A549 treated with RU486 at 1 μM for 4 hours (cell line): ENCODE measurements at places on chromosomes 3 and 15. TPM values are rescaled to one million over a fixed set of nuclear protein-coding genes. Genes with fewer than 3 reads are reported as not detected.

Gene REC114
- total RNA-seq: not detected in 5 replicates

Gene C2CD4A
- 0.05 to 0.09 TPM (median 0.06 TPM) in 3 of 5 replicates, not detected in the others for total RNA-seq

Gene CNTN4
- not detected in 5 replicates for total RNA-seq

Gene PRR20G
- total RNA-seq: 0.14 to 0.24 TPM in 2 of 5 replicates, not detected in the others

Gene TNIK
- total RNA-seq: 1.9 to 3.1 TPM (median 2.3 TPM) in 5 replicates

Gene ELL3
- total RNA-seq: 1.3 to 2.3 TPM (median 2.1 TPM) in 5 replicates

Gene SH3GL3
- total RNA-seq: 0.46 to 0.96 TPM (median 0.57 TPM) in 5 replicates

Gene TM4SF4
- total RNA-seq: 26.5 to 43.5 TPM (median 39.8 TPM) in 5 replicates

Gene PLCH1
- 0.85 to 1.4 TPM (median 1.3 TPM) in 5 replicates for total RNA-seq

Gene ACP3
- 0.06 to 0.26 TPM in 2 of 5 replicates, not detected in the others for total RNA-seq

Gene AP2M1
- total RNA-seq: 292 to 335 TPM (median 319 TPM) in 5 replicates

Gene CIDEC
- total RNA-seq: 5.4 to 9.2 TPM (median 6.6 TPM) in 5 replicates

Gene HES1
- total RNA-seq: 10.4 to 16.2 TPM (median 14.4 TPM) in 5 replicates

Gene TM4SF1
- 1,132 to 2,057 TPM (median 1,686 TPM) in 5 replicates for total RNA-seq

Gene FRMD5
- 3.8 to 5.1 TPM (median 4.4 TPM) in 5 replicates for total RNA-seq
